NCI-H2171 (cell line): ENCODE measurements at places on chromosomes 5 and 9.

DNA sequence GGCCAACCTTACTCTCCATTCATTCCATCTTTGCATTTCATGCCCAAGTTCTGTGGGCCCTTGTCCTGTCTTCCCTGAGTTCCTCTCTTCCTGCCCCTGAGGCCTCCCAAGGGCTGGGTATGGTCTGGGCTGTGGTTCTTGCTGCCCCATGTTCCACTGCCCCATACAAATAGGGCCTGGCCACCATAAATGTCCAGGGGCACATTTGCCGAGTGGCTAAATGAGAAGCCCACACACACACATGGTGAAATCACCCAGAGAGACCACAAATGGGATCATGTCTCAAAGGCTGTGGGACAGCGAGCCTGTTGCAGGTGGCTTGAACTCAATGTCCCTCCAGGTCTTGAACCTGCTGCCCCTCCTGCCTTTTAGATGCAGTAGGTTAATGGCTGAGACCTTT is 1.2 kb downstream of the TIFAB start:
- DNase-seq = no peak

DNA sequence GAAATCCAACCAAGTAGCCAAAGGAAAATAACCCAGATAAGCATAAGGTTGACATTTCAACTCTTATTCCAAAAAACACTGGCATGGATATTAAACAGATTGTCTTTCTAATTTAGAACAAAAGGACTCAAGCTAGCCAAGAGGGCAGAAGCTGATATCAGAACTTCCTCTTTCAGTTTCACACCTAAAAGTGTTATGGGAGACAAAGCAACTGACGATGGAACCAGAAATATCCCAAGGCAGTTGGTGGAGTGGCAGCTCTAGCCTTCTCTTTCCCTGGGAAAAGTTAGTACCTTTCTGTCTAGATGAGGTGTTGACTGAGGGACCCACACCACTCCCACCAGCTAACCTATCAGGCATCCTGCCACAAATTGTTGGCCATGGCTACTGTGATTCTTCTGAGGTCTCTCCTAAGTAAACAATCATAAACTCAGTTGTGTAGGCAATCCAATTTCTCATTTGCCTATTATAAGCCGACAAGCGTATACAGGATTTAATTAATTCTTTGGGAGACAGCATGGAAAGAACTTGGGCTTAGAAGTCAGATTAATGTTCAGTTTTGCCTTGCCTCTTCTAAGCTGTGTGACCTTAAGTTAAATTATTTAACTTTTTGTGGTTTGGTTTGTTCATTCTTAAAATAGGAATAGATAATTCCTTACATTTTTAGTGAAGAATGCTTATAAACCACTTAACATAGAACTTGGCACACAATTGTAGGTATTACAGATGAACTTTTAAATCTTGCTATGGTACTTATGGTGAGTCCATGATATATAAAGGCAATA is 110.9 kb upstream of the ADAMTSL1 start:
- no peak for DNase-seq

- DNase-seq = no peak
These were observed 72.3 kb downstream of the DCP2 start for GRCh38 chr5:113048931-113049330.

- no peak for DNase-seq
These were observed 99.4 kb downstream of the DRD1 start for GRCh38 chr5:175344331-175345195.

DNA sequence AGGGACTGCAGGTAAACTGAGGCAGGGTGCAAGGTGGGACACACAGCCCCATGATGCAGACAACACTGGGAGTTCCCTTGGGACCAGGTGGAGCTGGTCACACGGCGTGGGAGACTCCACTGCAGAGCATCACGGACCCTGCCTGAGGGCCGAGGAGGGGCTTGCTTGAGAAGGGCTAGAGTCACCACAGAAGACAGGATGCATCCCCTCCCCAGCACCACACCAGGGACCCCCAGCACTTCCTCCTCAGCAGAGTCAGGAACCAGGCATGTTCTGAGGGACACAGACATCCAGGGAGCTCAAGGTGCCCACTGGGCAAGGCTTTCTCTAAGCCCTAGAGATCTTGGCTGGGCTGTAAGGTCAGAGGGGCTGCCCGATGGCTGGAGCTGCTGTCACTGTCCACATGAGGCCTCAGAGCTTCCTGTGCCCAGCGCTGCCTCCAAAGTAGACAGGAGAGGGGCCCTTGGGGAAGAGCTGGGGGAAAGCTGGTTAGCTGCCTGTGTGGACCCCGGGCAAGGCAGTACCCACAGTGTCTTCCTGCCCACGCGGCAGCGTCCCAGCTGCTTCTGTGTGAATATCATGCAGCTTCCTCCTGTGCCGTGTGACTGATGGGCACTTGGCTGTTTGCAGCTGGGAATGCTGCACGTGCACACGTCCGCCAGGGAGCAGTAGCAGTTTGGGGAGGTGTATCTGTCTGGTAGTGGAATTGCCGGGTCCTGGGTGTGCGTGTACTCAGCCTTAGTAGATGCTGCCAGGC is 176.6 kb downstream of the CACNA1B start:
- DNase-seq = no peak

- no peak for DNase-seq
These were observed 523.0 kb downstream of the CSNK1G3 start for GRCh38 chr5:124034963-124035362.

DNA sequence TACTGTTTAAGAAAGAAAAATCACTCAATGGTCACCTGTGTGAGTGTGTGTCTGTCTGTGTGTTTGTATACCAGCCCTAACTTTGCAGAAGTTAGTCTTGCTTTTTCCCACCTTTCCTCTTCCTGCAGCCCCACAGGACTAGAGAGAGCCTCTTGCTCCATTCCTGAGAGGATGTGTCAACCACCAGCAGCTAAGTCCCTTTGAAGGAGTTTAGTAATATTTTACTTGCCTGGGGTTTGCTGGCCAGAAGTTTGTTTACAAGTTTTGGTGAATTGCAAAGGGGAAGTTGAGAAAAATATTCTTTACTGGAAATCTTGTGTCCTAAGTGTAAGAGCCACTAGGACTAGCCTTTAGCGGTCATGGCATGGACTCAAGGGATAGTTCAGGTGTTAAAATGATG is 316.2 kb downstream of the BRINP1 start:
- DNase-seq = no peak

DNA sequence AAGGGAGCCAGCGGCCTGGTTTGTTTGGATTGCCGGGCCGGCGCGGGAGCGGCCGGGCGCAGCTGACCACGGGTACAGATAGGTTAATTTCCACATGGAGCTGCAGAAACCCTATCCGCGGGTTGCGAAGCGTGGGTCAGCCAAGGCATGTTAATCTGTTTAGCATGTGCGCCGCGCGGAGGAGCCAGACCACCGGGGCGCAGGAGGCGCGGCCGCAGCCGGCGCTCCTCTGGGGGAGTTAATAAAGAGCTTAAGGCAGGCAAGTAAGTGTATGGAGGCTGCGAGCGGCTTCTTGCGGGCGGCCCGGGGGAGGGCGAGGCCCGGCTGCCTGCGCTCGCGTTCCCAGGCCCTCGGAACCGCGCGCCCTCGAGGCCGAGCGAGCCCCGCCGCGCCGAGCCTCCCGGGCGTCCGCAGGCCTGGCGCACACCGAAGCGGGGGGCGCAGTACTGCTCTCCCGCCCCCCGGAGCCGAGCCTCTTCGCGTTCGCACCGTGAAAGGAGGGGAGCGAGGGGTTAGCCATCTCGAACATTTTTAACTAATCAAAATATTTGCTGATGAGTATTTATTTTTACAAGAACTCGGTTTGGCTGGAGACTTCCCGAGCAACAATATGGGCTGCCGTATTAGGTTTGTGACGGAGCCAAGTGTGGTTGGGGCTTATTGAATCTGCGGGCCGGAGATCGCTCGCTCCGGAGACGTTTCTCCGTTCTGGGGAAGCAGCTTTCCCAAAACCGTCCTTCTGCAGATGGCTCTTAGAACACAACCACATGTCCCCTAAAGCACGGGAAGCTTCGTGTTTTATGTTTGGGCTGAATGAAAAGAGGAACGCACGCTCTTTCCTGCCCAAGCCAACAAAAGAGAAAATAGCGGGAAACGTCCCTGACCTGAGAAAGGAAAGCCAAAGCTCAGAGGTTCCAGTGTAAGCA is 28.8 kb downstream of the FOXD1 start:
- DNase-seq = no peak

DNA sequence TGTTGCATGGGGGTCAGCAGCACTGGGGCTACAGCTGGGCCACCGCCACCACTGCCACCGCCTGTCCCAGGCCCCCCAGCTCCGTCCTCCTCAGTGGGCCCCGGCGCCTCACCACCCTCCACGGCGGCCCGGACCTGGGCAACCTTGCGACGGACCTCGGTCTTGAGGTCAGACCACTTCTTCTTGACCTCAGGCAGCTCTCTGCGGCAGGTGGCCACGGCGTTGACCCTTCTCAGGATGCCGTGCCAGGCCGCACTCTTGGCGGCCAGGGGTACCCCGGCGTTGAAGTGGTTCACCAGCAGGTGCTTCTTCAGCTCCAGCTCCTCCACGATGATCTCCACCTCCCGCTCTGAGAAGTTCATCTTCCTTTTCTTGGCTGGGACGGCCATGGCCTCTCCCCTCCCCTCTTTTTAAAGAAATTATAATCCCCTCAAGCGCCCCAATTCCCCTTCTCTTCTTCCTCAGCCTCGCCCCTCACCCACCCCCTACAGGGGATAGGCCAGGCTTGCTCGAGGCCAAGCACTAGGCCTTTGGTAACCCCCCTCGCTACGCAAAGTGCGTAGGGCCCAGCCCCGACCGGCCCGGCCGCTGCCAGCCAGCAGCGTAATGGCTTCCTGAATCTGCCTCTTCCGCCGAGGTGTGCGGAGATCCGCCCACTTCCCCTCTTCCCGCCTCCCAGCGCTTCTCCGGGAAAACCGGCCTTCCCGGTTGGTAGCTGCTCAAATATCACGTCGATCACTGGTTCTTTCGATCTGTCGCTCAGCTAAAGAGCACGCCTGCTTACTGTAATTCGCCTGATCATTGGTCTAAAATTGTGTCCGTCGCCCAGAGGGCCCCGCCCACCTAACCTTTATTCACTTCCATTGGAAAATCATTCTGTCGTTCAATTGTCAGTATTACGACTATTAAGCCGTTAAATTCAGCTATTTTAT is at the start of gene NAIF1:
NAIF1 (minus strand) TSS at position 608 of the 932 bp plus-strand sequence; CDS start at position 389, 219 bp downstream.
- DNase-seq = peak; percentile 99

- no peak for DNase-seq
These were observed 190.9 kb upstream of the GNA14 start for GRCh38 chr9:77838986-77839385.

GRCh38 chr9:136700304-136700703 is 12.1 kb upstream of the DIPK1B start:
- DNase-seq = no peak

- DNase-seq = no peak
These were observed 56.6 kb downstream of the ELAVL2 start for GRCh38 chr9:23769307-23769935.

DNA sequence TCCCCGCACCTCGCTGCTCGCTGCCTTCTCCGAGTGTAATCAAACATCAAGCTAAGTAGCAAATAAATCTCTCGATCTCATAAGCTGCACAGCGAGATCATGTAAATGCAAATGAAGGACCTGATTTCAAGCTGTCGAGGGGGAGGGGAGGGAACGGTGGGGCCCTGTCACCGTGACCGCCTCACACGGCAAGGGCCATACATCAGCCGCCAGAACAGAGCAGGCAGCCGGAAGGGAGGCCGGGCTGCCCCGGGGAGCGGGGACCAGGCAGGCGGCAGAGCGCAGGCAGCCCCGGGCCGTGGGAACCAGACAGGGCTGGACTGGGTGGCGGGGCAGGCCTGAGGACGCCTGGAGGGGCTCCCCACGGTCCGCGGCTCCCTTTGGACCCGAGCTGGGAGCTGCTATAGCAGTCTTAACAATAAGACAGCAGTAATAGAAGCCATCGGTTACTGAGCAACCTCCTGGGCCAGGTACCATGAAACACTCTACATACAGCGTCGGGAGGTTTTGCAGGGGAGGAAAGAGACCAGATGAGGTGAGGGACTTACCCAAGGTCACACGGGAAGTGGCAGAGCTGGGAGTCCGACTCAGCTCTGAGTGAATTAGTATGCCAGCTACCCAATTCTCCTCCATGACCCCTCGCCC is 76.8 kb downstream of the CFAP77 start:
- no peak for DNase-seq

- peak; percentile 72 for DNase-seq
These were observed 176.0 kb downstream of the ZNF608 start for GRCh38 chr5:124570285-124571035.

- DNase-seq = no peak
These were observed 81.1 kb downstream of the PTPN3 start for GRCh38 chr9:109417054-109417453.

DNA sequence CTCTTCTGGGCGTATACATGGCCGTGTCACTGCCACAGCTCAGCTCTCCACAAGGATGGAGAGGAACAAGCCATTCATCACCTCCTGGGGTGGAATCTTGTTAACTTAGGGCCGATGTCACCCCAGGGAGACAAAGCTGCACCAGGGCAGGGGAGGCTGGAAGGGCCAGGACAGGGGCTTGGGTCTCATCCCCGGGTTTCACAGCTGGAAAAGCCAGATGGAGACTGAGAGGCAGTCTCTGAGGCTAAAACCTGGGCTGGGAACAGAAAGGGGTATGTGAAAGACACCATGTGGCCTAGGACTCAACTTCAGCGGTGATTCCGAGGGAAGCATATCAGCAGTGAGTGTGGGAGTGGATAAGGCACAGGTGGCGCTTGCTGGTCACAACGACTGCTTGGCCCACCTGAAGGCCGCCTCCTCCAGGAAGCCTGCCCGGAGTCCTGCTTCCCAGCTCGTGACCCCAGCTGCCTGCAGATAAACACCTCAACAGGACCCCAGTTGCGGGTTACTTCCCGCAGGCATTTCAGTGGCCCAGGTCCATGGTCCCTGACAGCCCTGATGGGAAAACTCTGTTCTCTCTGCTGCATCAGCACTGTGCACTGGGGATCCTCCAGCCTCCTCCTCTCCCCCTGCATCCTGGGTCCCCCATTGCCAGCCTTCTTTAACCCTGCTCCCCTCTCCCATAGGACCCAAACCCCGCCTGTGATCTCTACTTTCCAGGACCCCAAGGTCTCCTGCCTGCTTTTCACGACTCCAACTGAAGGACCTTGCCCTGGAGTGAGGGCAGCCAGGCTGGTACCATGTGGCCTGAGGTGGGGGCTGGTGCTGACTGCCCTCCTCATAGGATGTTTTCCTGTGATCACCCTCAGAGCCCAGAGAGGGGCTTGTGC is 51.7 kb upstream of the FCN1 start:
- no peak for DNase-seq
